ENCODE measurements at places on chromosomes 3 and 15.
A peak's percentile ranks its signal among the peaks of the same experiment; 100 is the strongest.

DNA sequence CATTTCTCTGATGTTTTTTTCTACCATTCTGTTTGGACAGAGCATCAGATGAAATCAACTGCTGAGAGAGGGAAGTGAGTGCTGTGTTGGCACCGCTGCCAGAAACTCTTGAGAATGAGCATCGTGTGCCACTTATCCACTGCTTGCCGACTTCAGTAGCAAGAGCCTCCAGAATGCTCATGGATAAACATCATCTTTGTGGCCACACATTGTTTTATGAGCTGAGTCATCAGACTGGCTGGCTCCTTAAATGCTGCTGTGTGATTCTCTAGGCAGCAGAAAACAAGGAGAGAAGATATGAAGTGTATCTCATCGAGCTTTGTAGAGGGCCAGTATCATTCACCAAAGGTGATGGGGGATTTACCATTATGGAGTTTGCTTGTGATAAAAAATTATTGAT, 3.4 kb upstream of the DOCK3 start:
- no peak for DNase-seq

DNA sequence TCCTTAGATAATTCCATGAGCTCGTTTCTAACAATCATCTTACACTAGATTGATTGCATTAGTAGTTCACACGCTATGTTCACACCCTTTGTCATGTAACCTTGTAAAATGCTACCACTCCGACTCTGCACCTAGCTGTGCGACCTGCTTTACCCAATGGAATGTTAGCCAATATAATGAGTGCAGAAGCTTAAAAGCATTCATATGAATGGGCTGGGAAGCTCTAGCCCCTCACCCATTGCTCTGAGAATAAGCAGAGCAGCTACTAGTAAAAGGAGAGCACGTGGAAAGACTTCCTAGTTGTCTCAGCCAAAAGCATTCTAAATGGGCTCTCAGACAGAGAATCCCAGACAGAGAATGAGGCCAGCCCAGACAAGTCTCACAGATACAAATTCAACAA, 410.6 kb upstream of the UBE2E2 start:
- no peak for DNase-seq

- no peak for DNase-seq
Measured at GRCh38 chr3:62577153-62577552, 203.8 kb upstream of the FEZF2 start.

- no peak for DNase-seq
Measured at GRCh38 chr15:71231758-71232157, 116.5 kb downstream of the THSD4 start.

- no peak for DNase-seq
Measured at GRCh38 chr3:10873415-10873814, 57.4 kb downstream of the SLC6A11 start.

- DNase-seq: no peak
Measured at GRCh38 chr3:7520593-7520992, 659.7 kb downstream of the GRM7 start.

DNA sequence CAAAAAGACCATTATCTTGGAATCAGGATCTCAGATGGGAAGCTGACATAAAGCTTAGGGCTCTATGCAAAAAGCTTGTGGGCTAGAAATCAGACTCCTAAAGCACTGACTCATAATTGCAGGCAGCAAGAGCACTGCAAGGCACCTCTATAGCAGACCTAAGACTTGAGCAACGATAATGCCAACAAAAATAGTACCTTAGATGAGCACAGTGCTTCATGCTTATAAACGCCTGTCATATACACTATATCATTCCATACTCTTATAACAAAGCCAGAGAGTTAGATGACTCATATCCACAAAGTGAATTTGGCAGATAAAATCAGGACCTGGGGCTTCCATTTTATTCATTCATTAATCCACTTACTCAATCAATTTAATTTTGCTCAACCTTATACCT, 560.8 kb downstream of the MCTP2 start:
- DNase-seq: no peak

DNA sequence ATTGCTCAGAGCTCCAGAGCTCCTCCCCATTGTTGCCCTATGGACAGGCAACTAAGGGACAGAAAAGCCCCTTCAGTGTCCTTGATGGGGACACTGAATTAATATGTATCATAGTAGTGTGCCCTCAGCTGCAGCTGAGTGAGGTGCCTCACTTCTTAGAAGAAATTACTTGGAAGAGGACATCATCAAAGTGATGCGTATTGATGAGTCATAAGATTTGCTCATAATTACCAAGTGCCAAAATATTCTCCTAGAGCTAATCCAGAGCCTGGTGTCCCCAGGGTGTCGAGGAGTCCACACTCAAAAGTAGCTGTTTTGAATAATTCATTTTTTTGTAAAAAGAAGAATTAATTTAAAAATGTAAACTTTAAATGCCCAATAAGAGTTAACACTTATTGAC, 200.7 kb upstream of the SEMA6D start:
- DNase-seq: no peak

DNA sequence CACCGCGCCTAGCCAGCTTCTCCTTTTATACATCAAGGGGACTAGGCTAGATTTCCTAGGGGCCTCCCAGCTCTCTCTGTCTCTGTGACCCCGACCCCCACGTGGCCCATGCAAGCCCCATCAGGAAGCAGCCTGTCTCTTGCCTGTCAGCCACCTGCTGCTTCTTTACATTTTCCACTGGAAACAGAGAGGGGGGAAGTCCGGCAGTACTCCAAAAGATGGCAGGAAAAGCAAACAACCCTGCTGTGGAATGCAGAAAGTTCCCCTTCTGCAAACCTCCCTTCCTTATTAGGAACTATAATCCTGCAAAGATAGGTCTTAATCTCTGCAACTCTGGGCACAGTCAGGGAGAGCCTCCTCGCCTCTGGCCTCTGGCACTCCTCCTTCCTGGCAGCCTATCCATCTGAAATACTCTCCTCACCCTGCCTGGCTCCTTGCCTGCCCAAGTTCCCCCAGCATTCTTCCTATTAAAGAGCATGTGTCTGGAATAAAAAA, 47.4 kb upstream of the HACD2 start:
- no peak for DNase-seq

DNA sequence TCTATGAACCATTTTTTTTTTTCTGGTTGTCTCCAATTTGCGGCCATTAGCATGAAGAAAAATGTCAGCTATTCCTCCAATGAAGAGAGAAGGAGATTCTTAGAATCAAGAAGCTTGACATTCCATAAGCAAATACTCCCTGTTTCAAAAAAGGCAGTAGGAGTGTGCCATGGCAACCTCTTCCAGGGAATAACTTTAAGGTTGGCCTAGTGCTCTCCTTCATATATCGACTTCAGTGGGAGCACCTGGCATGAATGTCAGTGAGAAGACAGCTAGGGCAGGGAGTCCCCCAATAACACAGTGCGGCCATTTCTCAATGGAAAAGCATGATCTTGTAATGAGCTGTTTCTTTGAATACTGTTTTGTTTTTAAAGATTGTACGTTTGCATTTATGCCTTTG, 493.0 kb upstream of the ATP11B start:
- DNase-seq: no peak

GRCh38 chr3:55686426-55687254, 199.5 kb upstream of the WNT5A start:
- no peak for DNase-seq

DNA sequence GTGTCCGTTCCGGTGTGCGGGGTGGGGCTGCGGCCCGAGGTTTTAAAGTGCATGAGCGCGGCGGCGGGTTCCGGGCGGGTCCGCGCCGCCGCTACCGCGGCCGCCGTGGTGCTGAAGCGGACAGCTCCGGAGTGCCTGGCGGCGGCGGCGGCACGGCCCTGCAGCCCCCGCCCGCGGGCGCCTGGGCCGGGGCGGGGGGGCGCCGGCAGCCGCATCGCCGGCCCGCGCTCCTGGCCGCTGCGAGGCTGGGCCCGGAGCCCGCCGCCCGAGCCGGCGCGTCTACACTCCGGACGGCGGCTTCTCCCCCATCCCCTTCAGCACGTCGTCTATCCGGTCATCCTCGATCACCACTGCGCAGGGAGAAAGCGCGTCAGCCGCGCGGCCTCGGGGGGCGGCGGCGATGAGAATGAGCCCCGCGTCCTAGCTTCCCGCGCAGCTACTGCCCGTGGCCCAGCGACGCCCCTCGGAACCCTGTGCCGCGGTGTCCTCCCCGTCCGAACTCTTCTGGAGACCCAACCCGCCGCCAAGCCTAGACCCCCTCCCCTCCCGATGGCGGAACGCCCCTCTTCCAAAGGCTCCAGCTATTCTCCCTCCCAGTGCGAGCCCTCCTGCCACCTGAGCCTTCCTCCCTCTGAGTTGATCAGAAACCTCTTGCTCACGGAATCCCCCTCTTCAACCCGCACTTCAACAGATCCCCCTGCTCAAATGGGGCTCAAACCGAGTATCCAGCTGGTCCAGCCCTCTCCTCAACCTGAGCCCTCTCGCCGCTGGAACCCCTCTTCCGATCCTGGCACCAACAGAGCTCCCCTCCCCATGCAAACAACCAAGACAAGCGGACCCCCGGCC, 1.3 kb downstream of the CAMK2N2 start:
- DNase-seq: peak; percentile 56

GRCh38 chr3:123153125-123154019, 48.4 kb upstream of the SEC22A start:
- DNase-seq: no peak

DNA sequence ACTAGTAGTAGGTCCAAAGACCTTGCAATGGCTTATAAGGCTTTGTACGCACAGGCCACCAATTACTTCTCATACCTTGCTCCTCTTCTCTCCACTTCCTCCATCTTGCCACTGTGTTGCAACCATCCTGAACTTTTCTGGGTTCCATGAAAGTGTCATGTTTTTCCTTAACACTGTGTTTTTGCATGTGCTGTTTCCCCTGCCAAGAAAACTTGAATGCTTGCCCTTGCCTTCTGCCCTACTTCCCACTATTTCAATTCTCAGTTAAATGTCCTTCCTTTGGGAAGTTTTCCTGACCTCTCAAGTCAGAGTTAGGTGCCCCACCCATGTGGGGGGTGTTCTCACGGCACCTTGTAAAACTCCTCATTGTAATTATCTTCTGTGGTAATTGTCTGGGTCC, 182.8 kb downstream of the THRB start:
- no peak for DNase-seq

DNA sequence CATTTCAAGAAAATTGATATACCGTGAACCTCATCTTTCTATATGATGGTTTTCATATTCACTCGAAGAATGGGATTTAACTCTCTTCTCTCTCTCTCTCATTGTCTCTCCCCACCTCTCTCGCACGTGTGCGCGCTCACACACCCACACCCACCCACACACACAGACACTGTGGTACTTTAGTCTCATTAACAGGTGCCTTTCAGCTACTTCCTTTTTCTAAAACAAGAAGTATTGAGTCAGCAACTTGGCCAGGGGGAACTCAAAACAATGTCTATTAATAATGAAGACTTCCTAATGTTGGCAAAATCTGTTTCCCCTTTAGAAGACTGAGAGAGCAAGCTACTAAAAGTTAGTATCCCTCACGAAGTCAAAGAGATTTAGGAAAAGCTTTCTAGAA, 150.7 kb downstream of the TMCO5A start:
- peak; percentile 23 for DNase-seq

DNA sequence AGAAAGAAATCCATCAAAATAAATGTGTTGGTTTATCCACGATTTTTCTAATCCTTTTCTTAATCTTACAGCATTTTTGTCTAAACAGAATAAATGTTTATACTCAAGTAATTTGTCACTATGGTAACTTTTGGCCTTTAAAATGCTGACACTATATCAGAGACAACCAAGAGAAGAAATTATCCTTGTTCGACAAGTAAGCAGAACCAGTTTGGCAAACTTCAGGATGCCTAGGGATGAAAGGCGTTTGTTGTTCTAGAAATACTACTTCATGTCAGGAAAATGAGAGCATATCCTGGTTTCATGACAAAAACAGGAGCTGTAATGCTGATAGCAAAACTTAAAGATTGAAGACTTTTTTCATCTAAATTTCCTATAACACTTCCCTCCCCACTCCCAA, 308.0 kb upstream of the ATP11B start:
- DNase-seq: no peak

GRCh38 chr3:188824566-188824965, 347.2 kb upstream of the TPRG1 start:
- DNase-seq: no peak

DNA sequence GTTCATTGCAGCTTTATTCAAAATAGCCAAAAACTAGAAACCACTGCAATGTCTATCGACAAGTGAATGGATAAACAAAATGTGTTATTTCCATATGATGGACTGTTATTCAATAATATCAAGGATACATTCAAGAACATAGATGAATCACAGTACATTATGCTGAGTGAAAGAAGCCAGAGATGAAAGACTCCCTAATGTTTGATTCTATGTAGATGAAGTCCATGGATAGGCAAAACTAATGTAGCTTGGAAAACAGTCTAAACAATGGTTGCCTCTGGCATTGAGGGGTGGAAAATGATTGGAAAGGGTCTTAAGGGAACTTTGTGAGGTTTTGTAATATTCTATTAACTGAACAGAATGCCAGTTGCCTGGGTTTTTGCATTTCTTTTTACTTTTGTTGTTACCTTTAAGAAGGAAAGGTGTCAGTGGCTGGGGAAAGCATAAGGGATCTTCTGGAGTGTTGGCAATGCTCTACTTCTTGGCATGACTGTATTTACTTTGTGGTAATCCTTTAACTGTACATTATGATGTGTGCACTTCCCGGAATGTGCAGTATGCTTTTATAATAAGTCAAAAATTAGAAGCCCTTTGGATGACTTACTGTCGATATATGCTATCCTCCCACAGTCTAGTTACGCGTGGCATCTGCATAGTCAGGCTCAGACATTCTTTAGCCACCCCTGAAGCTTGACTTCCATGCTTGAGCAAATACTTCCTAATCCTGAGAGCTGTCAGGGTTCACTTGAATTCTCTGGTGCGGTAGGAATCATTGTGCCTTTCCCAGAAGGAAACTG, 20.5 kb upstream of the ATP10A start:
- DNase-seq: no peak

DNA sequence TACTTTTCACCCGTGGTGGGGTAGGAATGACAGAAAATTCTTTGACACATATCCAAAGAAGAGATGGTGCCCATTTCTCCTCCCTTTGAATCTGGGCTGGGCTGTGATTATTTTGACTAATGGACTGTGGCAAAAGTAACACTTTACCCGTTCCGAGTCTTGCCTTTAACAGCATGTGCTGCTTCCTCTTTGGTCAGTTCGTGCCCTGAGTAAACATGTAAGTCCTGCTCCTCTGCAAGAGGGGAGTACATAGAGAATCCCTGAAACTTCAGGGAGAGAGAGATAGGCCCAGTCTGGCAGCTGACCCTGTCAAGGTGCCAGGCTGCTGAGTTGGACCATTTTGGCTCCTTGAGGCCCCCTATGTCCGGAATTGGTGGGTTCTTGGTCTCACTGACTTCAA, 243.1 kb downstream of the EPHB1 start:
- DNase-seq: no peak

GRCh38 chr15:64931381-64931780, 19.7 kb downstream of the ANKDD1A start:
- no peak for DNase-seq

GRCh38 chr15:70614221-70614620, 149.1 kb downstream of the UACA start:
- no peak for DNase-seq

DNA sequence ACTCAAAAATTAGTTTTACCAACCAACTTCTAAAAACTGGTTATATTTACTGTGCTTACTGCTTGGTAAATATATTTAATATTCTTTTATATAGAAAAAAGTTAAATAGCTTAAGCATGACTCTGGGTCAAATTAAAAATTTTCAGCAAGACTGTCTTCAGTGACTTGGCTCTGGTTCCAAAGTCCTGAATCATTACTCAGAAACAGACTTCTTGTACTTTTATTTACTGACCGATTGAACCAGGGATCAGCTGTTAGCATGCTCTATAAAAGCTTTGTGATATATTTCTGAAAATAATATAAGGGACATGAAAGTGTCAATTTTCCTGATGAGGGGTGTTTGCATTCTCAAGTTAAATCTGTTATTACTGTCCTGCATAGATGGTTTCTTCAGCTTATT, 164.3 kb downstream of the MCTP2 start:
- DNase-seq: no peak

- no peak for DNase-seq
Measured at GRCh38 chr3:43796041-43796596, 105.4 kb downstream of the ABHD5 start.
